ENCODE measurements at places on chromosomes 4 and X.

GRCh38 chr4:25888781-25889180 is 25.2 kb upstream of the SMIM20 start:
- DNase-seq, result no peak

DNA sequence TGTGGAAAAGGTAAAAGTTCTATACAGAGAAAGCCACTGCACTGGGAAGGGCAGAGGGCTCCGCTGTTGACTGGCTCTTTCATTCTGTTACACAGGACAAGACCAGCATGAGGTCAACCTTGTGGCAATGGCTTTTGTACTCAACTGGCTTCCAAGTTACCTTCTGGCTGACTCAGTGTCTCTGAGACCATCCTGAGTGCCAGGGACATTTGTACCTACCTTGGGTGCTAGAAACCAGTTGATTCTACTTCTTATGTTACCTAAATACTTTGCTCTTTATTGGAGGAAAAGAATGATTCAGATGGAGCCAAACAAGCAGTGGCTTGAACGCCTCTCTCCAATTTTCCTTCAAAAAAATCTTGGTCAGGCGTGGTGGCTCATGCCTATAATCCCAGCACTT is 123.2 kb downstream of the RBM47 start:
- DNase-seq, result no peak

DNA sequence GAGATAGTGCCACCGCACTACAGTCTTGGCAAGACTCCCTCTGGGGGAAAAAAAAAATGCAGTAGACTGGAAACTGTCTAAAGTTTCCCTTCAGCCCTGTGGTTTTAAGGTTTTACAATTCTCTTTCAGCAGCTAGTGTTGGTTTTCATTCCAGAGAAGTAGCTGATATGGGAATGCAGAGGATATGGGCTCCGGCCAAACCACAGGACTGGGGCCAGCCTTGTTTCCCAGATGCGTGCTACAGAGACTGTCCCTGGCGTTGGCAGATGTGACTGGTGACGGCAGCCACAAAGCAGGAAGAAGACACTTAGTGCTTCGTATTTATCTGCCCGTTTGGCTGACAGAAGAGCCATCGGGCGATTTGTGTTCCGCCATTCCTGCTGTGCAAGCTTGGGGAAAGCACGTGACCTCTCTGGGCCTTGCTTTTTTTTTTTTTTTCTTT is 43.2 kb downstream of the ZBTB49 start:
- no peak for DNase-seq

GRCh38 chrX:149716632-149717031 is 4.8 kb downstream of the MAGEA11 start:
- no peak for DNase-seq

- DNase-seq, result no peak
Measured at GRCh38 chr4:75142382-75142781, 209.5 kb downstream of the PARM1 start.
